Left lung (tissue), 14 donors: ENCODE measurements at places on chromosomes 7 and 10. TPM values are rescaled to one million over a fixed set of nuclear protein-coding genes. Genes with fewer than 3 reads are reported as not detected.

CTAGE8 gene
- 11.3 TPM for polyA plus RNA-seq

CALML5 gene
- polyA plus RNA-seq: not detected

TRPV6 gene
- polyA plus RNA-seq: 7.0 TPM

ZNF775 gene
- 7.2 TPM for polyA plus RNA-seq

ANKRD22 gene
- 0.13 TPM for polyA plus RNA-seq

TCERG1L gene
- 0.45 TPM for polyA plus RNA-seq

FASTK gene
- polyA plus RNA-seq: 44.4 TPM

CCDC172 gene
- not detected for polyA plus RNA-seq

FOXI2 gene
- not detected for polyA plus RNA-seq

MIOS gene
- polyA plus RNA-seq: 40.1 TPM

FAM131B gene
- polyA plus RNA-seq: 1.5 TPM

ANXA8 gene
- polyA plus RNA-seq: 2.2 TPM

HABP2 gene
- polyA plus RNA-seq: 1.1 TPM

ZNF518A gene
- polyA plus RNA-seq: 53.1 TPM

ASB4 gene
- polyA plus RNA-seq: 0.77 TPM

TSPAN14 gene
- polyA plus RNA-seq: 86.8 TPM

ATOH7 gene
- not detected for polyA plus RNA-seq
